ENCODE measurements at places on chromosomes 13 and 19.

DNA sequence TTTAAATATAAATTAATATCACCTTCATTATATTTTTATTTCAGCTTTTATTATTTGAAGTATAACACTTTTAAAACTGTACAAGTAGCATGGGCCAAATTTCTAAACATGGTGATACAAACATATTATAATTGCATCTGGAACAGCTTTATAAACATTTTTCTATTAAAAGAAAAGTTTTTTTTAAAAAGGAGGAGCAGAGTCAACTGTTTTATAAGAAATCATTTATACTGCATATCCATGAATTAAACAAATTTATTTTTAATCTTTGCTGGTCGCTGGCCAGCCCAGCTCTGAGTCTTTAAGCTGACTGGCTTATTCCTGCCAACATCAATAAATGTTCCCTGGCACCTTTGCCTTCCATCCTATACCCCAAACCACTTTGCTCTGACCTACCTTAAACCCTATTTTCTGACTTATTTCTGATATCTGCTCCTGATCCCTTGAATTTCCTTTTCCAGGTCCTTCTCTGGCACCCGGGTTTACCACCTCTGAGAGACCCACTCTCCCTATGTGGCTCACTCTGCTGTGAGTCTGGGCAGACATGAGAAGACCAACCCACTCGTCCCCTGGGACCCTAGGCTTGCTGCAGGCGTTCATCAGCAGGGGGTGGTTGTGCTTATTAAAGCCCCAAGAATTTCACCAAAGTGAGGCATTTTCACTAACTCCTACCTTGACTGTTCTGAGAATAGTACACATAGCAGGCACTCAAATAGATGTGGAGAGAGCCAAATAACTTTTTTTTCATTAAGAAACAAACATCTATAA is 220.3 kb downstream of the KLF12 start:
- DNase-seq, result no peak

DNA sequence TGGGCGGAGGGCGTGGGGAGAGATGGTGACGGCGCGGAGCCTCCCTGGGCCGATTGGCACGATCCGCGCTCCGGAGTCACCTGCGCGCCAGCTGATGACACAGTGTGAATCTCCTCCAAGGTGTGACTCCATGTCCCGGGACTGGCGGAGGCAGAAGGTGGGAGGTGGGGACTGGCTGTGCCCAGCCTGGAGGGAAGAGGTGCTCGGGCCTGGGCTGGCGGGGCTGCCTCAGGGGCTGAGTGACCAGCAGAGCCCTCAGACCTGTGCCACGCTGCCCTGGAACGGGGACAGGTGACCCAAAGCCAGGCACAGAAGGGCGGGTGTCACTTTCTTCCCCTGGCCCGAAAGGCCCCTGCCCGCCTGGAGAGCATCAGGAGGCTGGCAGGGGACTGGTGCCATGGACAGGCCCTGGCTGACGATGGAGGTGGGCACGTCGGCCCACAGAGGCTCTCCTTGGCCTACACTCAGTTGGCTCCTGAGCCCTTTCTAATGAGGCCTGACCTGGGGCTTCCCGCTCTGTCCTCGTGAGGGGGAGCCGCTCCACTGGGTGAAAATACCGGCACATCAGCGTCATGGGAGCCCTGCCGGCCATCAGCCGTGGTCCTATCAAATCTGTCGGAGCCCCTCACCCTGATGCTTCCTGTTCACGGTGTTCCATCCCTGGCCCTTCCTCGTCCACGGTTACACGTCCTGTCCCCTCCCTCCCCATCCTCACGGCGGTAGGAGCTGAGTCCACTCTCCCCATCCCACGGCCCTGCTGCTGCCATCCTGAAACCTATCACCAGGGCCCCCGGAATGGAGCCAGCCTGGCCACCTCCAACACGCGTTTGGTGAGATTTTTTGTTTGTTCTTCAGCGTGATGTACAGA is 75.6 kb downstream of the SPACA7 start:
- peak; percentile 51 for DNase-seq

DNA sequence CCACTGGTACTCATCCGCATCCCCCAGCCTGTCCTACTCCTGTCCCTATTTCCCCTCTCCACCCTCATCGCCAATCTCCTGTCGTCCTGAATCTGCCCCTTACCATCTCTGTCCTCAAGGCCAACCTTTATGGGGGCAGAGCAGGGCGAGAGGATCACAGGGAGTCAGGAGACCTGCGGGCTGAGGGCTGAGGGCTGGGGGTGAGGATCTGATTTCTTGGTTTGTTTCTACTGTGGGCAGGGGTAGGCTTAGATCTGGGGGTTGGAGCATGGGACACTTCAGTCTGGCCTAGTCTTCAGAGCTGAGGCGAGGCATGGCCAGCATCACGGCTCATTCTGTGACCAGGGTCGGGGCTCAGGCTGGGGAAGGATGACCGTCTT is 16.5 kb upstream of the ERCC1 start:
- DNase-seq, result no peak

GRCh38 chr13:43669964-43670363 is 116.8 kb downstream of the ENOX1 start:
- DNase-seq, result no peak

GRCh38 chr19:16070366-16070990 is 5.8 kb upstream of the TPM4 start:
- no peak for DNase-seq

Measured in islet precursor cell (in vitro differentiated cells).